T-helper 1 cell (primary cell): ENCODE measurements at places on chromosomes 5 and 9.

- no peak for DNase-seq
Observed at GRCh38 chr9:93193388-93194220, 9.7 kb downstream of the WNK2 start.

DNA sequence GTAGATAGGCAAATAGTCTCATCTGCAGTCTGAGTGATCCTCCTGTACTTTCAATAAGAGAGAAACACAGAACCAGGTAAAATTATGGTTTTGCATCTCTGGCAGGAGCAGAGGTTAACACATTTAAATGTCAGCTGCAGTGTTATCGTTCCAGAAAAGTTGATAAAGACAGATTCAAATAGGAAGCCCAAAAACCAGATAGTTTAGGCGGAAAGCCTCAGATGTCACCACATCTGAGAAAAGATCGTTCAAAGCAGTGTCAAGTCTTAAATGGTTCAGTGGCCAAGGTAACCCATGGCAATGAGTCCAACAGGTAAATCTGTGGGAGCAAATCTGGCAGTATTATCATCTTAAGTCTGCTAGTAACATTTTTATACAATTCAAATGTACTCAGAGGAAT lies 542.1 kb upstream of the MEF2C start:
- DNase-seq = no peak

- DNase-seq = no peak
Observed at GRCh38 chr9:16262477-16263261, 607.8 kb downstream of the BNC2 start.

DNA sequence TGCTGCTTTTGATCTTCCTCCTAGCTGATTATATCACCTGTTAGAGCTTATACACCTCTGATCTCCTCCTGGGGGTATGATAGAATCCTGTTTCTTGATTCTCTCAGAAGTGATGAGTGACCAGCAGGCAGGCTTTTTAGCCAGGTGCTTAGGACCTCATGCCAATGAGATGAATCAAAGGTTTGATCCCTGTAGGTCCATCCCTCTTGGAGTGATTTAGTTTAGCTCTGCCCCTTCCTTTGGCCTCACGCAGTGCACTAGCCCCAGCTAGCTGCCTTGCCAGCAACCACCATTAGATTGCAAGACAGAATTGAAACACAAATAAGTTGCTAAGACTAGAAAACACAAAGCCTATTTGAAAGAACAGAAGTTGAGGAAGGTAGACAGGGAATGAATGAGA lies 84.4 kb downstream of the ZSWIM6 start:
- no peak for DNase-seq

DNA sequence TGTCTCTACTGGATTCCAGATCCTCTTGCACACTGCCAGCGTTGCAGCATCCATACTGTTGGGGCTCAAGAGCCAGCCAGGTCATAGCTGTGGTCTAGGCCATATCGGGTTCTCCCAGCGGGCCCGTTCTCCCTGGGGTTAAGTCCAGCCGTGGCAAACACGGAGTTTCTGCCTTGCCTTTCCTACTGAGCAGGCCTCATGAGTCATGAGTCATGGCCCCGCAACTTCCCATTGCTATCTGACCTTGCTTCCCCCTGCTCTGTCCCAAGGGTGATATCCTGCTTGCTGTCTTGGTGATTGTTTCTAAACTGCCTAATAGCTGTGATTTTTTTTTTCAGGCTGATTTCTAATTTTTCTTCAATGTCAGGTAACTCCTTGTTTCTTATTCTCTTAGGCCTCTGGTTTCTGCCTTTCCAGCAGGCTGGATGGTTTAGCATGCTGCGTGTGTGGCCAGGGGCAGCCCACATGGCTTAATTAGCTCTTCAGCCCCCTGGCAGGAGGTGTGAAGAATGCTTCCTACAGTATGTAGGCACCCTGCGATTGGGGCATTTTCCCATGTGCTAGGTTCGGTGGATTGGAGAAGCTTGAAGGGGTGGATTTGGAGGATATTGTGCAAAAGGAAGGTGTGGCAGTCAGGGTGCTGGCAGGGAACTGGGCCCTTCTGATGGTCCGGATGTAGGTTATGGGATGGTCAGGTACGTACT lies 18.7 kb downstream of the DAPK1 start:
- DNase-seq = no peak

GRCh38 chr5:172798422-172799215 lies 27.6 kb upstream of the DUSP1 start:
- no peak for DNase-seq

DNA sequence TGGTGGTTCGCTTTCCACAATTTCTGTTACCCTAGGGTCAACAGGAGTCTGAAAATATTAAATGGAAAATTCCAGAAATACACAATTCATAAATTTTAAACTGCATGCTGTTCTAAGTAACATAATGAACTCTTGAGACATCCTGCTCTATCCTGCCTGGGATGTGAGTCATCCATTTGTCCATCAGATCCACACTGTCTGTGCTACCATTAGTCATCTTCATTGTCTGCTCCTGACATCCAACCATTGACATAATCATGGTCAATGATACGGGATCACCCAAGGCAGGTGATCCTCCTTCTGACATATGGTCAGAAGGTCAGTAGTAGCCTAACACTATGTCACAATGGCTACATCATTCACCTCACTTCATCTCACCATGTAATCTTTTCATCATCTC lies 276.7 kb upstream of the KIF2A start:
- DNase-seq = no peak

DNA sequence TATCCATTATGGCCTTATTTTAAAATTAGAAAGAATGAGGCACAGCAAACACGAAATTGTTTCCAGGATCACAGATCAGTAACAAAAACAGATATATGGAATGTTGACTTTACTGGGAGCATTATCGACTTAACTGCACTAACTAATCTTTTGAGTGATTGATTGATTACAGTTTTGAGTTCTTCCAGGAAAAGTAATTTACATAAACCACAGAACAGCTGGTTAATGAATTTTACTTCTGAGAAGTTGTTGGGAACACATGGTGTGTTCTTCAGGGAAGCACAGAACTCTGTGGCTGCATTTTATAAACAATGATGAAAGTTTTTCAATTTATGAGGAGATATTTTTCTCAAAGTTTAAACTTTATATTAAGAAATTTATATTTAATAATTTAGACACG lies 802.4 kb upstream of the ACO1 start:
- DNase-seq = no peak

- no peak for DNase-seq
Observed at GRCh38 chr9:97934321-97935115, 3.5 kb downstream of the HEMGN start.

DNA sequence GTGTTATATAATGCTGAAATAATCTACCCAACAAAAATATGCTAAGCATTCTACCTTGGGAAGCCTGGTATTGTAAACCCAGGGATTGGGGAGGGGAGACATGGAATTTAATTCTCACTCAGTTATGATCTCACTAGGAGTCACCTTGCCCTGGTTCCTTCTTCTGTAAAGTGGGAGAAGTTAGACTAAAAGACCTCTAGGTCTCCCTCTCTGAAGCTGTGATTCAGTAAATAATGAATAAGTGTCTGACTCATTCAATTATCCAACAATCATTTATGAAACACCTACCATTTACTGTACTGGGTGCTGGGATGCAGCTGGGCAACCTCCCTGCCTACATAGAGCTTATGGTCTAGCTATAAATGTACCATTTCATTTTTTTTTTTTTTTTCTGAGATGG lies 20.2 kb upstream of the SPARC start:
- DNase-seq = no peak

- DNase-seq = no peak
Observed at GRCh38 chr9:114163517-114163951, 8.2 kb downstream of the COL27A1 start.

- no peak for DNase-seq
Observed at GRCh38 chr9:133060417-133060841, 1.4 kb upstream of the CEL start.

DNA sequence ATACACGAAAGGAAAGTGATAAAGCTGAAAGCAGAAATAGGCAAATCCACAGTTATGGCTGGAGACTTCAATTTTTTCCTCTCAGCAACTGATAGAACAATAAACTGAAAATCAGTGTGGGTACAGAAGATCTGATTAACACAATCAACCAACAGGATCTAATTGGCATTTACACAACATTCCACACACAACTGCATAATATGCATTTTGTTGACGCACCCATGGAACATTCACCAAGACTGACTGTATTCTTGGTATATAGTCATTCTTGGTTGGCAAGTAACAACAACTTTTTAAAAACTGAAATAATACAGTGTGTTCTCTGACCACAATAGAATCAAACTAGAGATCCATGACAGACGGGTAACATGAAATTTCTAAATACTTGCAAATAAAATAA lies 218.7 kb upstream of the S1PR3 start:
- no peak for DNase-seq

GRCh38 chr5:143682246-143682905 lies 129.6 kb upstream of the HMHB1 start:
- no peak for DNase-seq

- no peak for DNase-seq
Observed at GRCh38 chr5:126062398-126063221, 360.6 kb upstream of the GRAMD2B start.

- DNase-seq = no peak
Observed at GRCh38 chr9:107274096-107274495, 9.0 kb upstream of the RAD23B start.

DNA sequence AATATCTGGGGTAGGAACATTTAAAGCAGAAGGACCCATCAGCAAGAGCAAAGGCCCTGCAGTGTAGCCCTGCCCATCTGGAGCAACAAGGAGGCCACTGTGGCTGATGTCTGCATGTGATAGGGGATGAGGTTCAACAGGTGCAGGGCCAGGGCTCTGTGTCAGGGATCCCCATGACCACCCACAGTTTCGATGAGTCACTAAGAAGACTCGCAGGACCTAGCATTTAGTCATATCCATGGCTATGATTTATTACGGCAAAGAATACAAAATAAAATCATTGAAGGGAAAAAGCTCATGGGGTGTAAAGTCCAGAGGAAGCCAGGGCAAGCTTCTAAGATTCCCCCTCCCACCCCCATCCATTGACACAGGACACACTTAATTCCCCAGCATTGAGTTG lies 188.6 kb downstream of the ADGRV1 start:
- no peak for DNase-seq

- no peak for DNase-seq
Observed at GRCh38 chr5:161314033-161314432, 232.5 kb downstream of the GABRB2 start.

- DNase-seq = no peak
Observed at GRCh38 chr5:68500813-68501212, 285.3 kb downstream of the PIK3R1 start.

DNA sequence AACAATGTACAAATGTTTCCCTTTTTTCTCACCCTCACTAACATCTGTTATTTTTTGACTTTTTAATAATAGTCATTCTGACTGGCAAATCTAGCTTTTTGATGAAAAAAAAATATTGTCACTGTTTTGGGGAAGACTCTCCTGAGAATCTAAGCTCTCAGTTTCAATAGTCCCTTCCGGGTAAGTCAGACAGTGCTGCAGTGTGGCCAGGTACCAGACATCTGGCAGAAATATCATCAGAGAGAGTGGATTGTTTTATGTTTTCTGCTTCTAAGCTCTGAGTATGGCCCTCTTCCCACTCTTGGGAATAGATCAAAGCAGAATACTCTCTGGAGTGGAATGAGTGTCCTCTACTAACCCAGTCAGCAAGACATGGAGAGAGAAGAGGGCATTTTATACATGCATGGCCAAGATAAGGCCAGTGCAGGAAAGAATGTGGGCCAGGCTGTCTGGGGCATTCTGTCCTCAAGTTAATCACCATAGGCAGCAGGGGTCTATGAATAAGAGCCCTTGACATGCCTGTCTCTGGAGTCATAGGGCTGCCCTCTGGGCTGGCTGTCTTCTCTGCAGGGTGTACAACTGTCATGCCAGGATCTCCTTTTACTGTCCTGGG lies 38.5 kb upstream of the OR2S2 start:
- DNase-seq = no peak

DNA sequence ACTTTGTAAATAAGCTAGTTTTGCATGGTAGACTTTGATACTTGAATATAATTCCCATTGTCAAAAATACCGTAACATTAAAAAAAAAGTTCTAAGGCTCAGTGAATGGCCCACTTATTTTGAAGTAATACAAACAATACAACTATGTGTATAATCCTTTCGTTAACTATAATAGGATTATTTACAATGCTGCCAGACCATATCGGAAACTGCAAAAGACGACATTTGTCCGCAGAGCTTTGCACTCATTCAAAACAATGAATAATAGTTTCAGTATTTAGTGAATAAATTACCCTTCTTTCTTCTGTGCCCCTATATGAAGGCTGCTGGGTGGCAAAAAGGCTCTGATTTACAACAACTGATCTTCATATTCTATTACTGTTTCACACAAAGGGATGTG lies 121.8 kb downstream of the DROSHA start:
- no peak for DNase-seq

DNA sequence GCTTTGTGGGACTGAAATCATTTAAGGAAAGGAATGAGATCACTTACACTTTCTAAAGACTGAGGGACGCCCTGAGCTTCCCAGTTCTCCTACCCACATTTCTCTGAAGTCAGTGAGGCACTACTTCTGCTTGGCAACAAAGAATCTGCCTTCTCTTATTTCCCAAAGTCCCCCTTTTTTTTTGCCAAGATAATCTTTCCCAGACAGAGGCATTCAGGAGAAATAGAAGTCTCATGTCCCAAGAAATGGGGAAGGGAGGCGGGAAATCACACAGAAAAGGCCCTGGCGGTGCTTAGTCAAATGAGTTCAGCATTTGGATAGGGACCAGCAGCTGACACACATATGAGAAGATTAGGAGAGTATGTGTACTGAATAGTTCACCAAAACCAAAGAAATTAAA lies 159.7 kb downstream of the MUSK start:
- no peak for DNase-seq

DNA sequence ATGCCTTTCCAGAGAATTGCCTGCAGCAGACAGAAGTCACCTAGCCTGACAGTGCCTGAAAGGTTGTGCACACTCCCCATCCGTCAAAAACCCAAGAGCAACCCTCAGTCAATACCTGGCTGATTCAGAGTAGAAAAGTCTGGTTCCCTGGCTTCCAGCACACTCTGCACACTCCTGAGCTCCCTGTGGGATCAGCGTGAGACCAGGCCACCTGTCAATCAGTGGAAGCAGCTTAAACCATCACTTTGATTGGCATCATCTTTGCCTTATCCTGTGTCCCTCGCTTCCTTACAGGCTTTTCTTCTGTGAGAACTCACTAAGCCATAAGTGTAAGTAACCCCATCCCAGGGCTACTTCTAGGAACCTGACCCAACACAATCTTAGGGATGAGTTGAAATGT lies 109.8 kb downstream of the ACTL7B start:
- no peak for DNase-seq

DNA sequence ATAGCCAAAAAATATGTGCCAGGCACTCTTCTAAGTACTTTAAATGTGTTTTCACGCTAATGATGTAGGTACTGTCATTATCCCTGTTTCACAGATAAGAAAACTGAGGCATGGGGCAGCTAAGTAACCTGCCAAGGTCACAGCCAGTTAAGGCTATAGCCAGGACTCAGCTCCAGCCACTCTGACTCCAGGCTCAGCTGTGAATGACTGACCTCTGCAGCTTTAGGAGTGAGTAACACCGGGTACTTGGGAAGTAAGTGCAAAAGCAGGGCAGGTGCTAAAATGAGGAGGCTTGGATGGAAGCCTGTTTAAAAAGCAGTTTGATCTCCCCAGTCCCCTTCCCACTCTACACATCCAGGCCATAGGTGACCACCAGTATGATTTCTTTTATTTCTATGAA lies 10.6 kb upstream of the SHC3 start:
- DNase-seq = no peak

- peak; percentile 5 for DNase-seq
Observed at GRCh38 chr5:129114539-129115193, 20.1 kb downstream of the ISOC1 start.

GRCh38 chr5:157965040-157965678 lies 106.2 kb upstream of the CLINT1 start:
- no peak for DNase-seq
